ENCODE measurements at places on chromosomes 3 and 15.
A peak's percentile ranks its signal among the peaks of the same experiment; 100 is the strongest.

GRCh38 chr15:62241135-62241770, 76.2 kb upstream of the C2CD4B start:
- DNase-seq: no peak

GRCh38 chr3:184261270-184261853, at the start of gene CAMK2N2:
Gene CAMK2N2, minus strand, starts transcription at chr3:184261553. Its CDS starts 268 bp downstream, at chr3:184261285.
- peak; percentile 30 for DNase-seq

- DNase-seq: no peak
Measured at GRCh38 chr3:127015282-127016042, 32.5 kb downstream of the PLXNA1 start.

GRCh38 chr3:152305075-152305474, 36.3 kb downstream of the MBNL1 start:
- DNase-seq: no peak

DNA sequence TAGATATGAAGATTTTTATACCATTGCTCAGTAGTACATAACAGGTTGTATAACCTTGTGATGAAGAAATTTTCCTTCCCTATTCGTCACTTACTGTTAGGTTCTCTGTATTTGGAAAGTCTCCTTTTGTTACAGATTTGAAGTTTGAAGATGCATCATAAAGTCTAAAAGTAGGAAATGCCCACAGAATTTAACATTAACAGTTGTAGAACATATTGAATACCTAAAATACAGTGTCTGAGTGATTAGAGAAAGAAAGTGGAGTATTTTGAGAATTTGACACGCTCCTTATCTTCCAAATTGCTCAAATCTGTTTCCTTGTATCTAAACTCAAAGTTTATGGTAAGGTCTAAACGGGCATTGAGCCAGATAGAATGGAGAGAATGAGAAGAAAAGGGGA, 111.3 kb downstream of the MBNL1 start:
- no peak for DNase-seq

- no peak for DNase-seq
Measured at GRCh38 chr15:63553388-63553791, 43.8 kb upstream of the FBXL22 start.

GRCh38 chr15:59569477-59569876, 42.1 kb upstream of the GCNT3 start:
- DNase-seq: no peak

- no peak for DNase-seq
Measured at GRCh38 chr15:61229883-61230180, 730 bp upstream of the RORA start.

- no peak for DNase-seq
Measured at GRCh38 chr15:80563372-80563997, 131.6 kb upstream of the ABHD17C start.

GRCh38 chr3:134799393-134799792, 4.3 kb downstream of the EPHB1 start:
- DNase-seq: no peak

DNA sequence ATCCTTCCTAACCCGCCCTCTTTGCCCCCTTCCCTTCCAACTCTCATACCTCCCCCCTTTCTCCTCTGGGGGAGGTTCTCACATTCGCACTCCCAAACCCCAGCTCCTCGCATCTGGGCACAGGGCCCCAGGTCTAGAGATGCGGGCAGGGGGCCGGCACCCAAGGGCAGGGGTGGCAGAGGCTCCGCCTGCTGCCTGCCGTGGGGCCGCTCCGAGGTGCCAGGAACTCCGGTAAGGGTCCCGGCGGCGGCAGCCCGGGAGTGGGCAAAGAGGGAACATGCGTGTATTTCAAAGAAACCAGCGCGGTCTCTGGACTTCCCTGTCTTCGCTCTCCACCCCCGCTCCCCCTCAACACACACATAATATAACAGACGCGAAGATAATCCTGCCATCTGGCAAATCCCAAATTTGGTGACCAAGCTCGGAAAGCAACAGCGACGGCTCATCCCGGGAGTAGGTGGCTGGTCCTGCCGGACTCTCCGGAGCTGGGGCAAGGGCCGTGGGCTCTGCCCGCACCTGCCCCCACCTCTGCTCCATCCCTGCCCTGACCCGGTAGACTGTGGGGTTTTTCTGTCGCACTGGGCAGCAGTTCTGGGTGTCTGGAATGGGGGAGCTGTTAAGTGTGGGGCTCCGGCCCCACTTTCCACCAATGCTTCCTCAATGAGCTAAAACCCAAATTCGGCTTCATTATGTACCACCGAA, 31.0 kb downstream of the NR2F2 start:
- DNase-seq: no peak

DNA sequence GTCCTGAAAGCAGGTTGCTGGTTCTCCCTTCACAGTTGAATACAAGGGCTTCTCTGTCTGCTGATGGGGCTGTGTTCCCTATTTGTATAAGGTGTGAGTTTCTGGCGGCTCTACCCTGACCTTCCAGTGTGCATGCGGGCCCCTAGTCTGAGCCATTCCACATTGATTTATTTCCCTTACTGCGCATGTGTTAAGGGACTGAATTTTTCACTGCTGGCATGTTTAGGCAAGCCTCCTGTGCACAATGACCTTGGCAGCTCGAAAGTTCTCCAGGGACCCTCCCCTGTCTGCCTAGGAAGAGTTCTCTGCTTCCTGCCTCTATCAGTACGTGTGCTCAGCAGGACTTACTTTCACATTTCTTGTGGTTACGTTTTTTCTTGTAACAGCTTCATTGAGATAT, 11.4 kb downstream of the TRAK1 start:
- no peak for DNase-seq

DNA sequence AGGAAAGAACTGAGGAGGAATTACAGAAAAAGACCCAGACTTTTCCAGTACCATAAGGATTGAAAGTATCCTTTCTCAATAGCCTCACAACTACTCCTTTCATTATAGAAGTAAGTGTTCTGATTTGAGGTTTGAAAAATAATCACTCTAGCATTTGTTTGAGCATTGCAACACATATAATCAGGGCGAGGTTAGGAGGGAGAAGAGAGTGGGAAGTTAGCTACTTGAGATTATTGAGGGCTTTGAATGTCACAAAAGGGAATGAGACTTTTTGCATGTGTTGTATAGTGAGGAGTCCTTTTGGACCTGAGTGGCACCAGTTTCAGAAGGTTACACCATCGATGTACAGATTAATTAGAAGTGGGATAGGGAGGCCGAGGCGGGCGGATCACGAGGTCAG, 65.2 kb upstream of the TNIK start:
- DNase-seq: no peak

DNA sequence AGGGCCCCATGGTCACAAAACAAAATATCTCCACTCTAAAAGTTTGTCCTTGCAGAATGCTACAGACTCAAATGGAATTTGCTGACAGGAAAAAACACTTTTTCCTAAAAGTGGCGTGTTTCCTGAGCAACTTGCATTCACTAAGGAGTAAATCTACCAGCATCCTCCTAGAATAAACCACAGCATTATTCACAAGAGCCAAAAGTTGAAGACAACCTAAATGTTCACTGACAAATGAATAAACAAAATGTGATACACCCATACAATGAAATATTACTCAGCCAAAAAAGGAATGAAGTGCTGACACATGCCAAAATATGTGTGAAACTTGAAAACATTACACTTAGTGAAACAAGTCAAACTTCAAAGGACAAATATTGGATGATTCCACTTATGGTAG, 28.9 kb downstream of the ITGB5 start:
- DNase-seq: no peak

GRCh38 chr3:27610800-27611525, 111.2 kb downstream of the EOMES start:
- DNase-seq: no peak

DNA sequence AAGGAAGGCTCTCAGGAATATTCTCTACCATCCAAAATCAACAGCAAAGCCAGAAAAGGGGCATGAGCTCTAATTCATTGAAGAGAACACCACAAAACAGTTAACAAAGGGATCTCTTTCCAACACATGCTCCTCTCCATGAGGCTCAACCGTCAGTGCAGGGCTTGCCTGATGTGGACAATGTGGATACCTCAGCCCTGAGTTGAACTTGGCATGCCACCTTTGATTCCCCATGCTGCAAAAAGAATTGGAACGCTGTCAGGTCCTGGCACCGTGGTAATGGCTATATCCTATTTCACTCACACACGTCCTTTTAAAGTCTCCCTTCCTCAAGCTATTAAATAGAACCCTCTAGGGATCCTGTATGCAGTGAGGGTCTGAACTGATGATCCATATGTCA, 30.7 kb upstream of the IP6K2 start:
- no peak for DNase-seq

DNA sequence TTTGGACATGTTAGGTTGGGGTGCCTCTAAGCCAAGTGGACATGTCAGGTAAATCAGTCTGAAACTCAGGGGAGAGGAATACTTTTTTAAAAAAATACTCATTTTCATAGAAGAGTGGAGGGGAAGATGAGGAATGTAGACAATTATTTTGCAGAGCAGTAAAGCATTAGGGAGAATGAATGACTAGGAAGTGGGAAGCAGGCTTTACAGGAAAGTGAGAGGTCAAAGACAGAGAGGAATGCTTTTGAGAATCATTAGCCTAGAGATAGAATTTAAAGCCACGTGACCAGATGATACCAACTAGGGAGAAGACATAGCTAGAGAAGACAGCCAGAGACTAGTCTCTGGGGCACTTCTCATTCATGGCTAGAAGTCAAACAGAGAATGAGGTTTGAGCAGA, 91.0 kb downstream of the RAD18 start:
- no peak for DNase-seq

DNA sequence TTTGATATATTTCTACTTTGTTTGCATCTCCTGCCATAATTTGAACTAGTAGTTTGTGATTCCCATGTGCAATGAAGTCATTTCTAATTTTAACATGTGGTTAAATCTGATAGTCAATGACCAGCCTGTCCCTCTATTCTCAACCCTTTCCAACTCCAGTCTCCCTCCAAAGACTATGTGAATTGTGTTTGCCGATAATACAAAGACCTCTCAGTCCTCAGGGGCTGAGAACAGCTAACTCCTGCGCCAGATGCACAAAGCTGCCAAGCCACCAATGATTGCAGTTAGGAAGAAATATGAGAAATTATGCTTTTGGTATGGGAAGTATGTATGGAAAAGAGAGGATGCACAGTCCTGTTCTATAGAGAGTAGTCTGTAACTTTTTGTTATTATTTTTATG, 54.0 kb downstream of the KCNH8 start:
- DNase-seq: no peak

- no peak for DNase-seq
Measured at GRCh38 chr3:28348265-28348628, 274 bp upstream of the ZCWPW2 start.

DNA sequence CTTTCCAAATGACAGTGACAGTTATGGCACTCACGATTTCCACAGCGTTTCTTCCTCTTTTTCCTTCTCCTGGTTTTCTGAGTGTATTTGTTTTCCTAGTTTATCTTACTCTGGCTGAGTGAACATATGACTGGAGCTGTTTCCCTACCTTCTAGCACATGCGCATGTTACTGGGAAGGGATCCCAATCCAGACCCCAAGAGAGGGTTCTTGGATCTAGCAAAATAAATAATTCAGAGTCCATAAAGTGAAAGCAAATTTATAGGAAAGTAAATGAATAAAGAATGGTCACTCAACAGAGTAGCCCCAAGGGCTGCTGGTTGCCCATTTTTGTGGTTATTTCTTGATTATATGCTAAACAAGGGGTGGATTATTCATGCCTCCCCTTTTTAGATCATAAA, 23.8 kb downstream of the METTL6 start:
- DNase-seq: no peak

GRCh38 chr3:35187908-35188307, 451.4 kb upstream of the ARPP21 start:
- DNase-seq: no peak

- no peak for DNase-seq
Measured at GRCh38 chr3:196463478-196463756, 31.2 kb upstream of the UBXN7 start.

DNA sequence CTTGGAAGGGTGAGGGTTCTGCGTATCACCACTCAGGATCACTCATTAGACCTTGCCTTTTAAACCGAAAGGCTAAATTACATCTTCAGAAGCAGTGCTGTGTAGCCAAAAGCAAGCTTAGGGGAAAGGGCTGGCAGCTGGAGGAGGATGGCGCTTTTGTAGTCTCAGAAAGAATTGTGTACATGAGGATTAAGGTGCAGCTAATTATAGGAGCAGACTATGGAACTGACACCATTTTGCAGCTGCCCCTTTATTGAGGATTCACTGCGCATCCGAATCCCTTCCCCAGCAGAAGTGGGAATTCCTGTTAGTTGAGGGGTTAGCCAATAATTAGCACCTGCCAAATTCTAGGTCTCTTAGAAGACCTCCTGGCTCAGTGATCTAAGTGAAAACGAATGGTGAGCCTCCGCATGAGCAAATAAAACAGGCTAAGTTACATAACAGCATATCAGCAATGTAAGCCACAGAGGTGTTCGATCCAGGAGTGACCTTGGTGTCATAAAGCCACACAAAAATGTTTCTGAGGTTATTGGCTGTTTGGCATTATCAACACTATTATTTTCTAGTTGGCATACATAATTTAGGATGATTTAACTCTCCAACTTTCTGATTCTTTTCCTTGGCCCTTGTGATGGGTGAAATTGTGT, 42.6 kb upstream of the SEMA6D start:
- DNase-seq: no peak

DNA sequence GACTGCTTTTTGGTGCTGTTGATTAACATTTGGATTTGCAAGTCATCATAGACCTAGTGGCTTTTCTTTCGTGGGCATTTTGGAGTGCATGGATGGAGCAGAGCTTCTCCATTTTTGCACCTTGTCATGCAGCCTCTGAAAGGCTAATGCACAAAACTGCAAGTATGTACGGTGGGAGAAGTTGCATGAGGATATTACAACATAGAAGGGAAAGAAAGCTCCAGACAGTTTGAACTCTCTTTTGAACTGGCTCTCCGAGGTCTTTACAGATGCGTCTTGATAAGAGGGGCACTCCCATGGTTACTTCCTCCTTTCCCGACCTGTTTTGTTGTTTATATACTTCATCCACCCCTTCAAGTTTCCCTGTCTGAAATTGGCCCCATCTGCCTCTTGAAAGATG, 147.1 kb upstream of the GBE1 start:
- no peak for DNase-seq

- no peak for DNase-seq
Measured at GRCh38 chr15:82056958-82057823, 11.4 kb upstream of the MEX3B start.

- no peak for DNase-seq
Measured at GRCh38 chr3:142022381-142022780, 127.0 kb downstream of the TFDP2 start.

DNA sequence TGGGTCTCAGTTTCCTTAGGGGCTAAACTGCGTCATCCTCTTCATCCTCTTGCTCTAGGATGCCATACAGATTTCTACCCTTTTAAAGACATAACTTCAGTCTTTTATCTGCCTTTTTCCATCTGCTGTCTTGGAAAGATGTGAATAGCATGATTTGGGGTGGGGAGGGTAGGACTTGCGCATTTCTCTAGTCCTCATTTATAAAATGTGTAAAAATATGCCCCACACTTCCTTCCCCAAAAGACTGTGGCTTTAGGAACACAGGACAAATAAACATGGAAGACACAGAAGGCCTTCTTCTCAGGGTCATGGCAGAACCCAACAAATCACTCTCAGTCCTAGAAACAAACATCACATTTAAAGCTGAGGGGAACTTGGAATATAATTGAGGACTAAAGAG, 48.4 kb upstream of the BCL6 start:
- no peak for DNase-seq
